Aorta (tissue), 5 donors: ENCODE measurements at places on chromosomes 16 and 17. TPM values are rescaled to one million over a fixed set of nuclear protein-coding genes. Genes with fewer than 3 reads are reported as not detected.

NEUROD2 gene
- not detected for polyA plus RNA-seq

DNA sequence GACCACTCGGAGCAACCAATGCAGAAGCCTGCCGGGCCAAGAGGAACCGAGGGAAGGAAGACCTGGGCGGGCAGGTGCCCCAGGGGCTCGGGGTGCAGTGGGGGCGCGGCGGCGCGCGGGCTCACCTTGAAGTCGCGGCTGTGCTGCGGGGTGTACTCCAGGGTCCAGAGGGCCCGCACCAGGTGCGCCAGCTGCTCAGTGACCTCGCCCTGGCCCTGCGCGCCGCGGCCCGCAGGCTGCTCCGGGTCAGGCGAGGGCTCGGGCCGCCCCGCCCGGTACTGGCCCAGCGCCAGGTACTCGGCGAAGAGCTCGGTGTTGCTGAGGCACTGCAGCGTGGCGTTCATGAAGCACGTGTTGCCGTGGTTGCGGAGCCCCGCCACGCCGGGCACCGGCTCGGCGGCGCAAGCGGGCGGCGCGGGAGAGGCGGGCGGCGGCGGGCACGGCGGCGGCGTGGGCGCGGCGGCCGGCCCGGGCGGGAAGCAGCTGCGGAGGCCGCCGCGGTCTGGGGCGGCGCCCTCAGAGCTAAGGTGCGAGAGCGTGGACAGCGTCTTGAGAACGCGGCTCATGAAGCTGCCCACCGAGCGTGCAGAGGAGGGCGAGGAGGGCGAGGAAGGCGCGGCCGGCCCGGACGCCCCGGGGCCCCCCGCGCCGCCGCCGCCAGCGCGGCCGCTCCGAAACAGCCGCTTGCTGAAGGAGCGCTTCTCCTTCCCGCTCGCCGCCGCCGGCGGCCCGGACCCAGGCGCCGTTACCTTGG lies 562 bp downstream of the USP31 start:
- peak; percentile 80 for DNase-seq

DNA sequence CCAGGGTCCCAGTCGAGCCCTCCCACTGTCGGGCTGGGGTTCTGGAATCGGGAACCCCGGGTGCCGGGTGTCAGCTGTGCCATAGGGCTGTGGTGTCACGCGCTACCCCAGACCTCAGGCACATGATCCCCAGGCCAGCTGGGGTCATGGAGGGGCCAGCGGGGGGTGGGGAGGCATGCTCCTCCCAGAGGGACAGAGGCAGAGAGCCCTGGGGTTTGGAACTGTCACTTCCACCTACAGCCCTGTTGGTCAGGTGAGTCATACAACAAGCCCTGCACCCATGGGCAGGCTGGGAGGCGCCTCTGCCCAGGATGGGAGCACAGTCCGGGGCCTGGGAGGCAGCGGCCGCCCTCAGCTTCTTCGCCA lies 63.0 kb downstream of the BAIAP2 start:
- no peak for DNase-seq

- DNase-seq = no peak
These were observed 2.0 kb upstream of the RDM1 start for GRCh38 chr17:35932586-35932985.

DNA sequence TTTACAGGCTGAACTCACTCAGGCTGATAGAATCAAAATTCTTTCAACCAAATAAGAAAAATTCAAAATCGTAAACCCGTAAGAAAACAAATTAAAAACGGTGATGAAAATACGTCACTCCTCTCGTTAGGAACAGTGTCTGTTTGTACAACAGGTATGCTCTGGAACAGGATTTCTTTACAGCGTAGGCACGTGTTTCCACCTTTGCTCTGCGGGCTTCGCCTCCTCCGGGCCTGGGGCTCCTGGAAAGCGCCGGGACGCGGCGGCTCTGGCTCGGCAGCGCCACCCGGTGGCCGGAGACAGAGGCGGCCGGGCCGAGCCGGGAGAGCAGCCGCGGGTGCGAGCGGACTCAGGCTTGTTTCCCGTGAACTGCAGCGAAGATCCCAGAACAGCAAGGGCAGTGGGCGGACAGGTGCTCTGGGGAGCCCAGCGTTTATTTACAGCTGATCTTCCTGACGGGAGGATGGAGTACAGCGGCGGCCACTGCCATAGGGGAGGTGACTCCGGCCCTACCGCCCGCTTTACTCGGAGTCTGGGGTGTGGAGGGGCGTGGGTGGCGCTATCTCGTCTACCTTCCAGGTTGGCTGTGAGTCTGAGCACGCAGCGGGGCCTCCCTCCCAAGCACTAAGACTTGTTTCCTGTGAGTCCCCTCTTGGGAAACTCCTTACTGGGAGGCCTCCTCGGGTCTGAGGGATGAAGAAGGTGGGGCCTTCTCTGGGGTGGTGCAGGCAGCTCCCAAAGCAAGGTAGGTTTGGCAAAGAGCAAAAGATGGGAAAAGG lies 40.5 kb upstream of the ATP2A3 start:
- peak; percentile 87 for DNase-seq

DNA sequence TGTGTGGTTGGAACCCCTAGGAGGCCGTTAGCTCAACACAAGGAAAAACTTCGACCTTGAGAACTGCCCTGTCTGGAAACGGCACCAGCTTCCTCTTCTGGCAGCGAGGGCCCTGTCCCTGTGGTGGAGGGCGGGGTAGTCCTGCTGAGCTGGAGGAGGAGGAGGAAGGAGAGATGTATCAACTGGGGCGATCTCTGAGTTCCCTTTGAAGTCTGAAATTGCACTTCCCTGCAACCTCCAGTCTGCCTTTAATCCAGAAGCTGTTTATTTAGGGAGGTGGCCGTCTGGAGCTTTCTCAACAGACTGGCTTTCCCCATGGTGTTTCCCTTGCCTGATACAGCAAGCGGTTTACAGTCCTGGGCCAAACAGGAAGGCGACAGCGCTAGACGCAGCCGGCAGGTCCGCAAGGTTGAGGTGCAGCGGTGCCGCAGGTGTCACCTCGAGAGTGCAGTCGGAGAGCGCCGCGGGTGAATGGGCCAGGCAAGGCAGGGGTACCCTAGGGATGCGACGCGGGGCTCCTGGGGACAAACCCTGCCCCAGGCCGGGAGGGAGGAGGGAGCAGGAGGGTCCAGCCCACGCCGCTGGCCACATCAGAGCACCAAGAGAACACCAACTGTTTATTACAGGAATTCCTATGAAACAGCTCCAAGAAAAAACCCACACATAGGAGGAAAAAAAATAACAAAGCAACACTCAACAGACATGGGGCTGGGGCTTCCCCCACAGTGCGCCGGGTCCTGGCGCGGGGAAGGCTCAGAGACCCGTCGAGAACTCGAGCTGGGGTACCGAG lies 11.4 kb upstream of the MRPS23 start:
- DNase-seq = peak; percentile 81

GRCh38 chr17:80650751-80651518 lies 106.3 kb downstream of the RPTOR start:
- no peak for DNase-seq

GRCh38 chr17:60098578-60098977 lies 19.9 kb upstream of the HEATR6 start:
- no peak for DNase-seq
